MCF 10A (cell line): ENCODE measurements at places on chromosomes 2 and 18.

GRCh38 chr2:96097951-96098823 lies 18.2 kb downstream of the ADRA2B start:
- no peak for DNase-seq

- DNase-seq = peak; percentile 95
These were observed 5.8 kb downstream of the DLX2 start for GRCh38 chr2:172096626-172097547.

DNA sequence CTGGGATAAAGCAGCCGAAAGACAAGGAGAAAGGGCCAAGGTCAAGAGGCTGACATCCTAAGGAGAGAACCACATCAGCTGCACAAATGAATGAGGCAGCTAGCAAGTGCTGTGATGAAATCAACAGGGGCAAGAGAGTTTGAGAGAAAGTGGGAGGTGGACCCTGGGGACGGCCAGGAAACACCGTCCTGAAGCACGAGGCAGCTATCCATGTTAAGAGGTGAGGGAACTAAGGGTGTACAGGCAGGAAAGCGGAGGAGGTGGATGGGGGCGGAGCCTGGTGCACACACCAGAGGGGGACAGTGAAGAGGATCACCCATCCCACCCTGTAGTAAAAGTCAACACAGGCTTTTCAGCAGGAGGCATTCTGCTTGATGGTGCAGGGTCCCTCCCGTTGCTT lies 52.4 kb downstream of the HDLBP start:
- DNase-seq = no peak

DNA sequence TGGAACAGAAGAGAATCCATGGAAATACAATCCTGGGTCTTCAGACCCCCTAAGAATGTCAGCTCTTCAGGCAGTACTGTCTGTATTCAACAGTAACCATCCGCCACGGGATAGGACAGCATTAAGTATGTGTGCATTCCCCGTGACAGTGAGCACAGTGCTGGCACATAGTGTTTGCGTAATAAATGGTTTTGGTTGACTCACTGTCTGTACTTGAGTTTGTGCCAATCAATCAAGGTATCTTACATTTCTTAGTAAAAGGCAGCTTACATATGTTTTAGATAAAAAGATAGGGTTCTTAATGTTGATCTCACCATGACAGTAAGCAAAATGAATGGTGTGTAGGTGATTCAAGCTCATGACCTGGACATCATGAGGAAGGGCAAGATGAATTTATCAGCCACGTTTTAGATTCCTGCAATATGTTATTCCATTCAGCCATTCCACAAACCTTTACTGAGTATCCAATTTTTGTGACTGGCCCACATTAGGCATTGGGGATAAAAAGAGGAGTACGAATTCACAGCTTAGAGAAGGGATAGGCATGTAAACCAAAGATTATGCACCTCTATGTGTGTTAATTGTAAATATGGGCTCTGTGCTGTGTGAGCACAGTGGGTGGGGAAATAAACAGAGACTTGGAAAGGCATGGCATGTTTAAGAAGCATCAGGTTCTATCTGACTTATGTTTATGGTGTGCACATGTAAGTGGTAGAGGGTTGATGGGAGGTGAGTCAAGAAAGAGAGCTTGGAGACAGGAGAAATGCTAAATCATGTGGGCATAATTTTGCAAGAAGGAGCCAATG lies 258.8 kb downstream of the SLC8A1 start:
- peak; percentile 85 for DNase-seq

DNA sequence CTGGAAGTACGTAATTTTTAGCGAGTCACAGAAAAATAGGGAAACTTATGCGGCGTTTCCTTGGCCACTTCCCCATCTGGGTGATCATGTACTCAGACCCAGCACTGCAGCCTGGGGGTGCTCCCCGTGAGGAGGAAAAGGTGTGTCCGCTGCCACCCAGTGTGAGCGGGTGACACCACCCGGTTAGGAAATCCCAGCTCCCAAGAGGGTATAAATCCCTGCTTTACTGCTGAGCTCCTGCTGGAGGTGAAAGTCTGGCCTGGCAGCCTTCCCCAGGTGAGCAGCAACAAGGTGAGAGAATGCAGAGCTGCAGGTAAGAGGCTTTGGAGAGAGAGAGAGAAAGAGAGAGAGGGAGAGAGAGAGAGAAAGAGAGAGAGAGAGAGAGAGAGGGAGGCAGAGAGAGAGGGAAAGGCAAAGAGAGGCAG lies at the start of gene IL1R2:
Gene IL1R2, plus strand, starts transcription at position 240 of the 425 bp plus-strand sequence. CDS start 16,616 bp downstream, outside the sequence.
- peak; percentile 54 for DNase-seq

DNA sequence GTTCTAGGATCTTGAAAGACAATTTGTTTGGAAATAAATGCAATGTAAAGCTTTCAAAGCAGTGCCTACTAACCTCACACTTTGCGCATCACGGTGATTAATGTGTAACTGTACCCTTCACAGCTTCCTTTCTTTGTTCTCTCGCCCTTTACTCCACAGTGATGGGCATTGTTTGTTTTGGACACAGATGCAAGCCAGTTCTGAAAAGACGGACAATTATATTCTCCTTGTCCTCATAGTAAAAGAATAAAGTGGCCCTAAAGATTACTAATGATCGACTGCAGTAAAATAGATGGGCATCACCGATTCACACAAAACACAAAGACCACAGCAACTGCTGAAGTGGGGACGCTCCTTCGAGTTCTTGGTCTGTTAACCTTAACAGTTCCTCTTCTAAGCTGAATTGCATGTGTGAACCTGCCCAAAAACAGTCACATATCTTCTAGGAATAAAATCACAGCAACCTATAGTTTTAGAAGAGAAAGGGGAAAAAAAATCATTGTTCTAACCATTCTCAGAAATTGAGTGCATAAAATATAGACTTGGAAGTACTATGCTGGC lies 7.7 kb downstream of the L3MBTL4 start:
- DNase-seq = no peak

DNA sequence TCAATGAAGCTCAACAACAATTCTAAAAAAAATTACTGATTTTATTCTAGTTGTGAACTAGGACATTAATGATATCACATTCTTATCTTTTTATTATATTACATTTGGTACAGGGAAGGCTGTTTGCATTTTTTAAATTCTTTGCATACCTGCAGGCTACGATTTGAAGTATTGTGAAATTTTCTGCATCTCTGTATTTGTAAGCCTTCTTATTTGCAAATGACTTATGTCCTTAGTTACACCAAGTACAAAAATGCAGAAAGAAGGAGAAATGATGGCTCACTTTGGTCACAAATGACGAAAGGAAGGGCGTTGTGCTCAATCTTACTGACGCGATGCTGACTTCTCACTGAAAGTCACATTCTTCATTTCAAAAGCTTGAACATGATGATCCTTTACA lies 227.5 kb upstream of the SOX11 start:
- DNase-seq = no peak

- peak; percentile 4 for DNase-seq
These were observed 1.2 kb upstream of the CCNT2 start for GRCh38 chr2:134917360-134917865.

GRCh38 chr2:233756429-233757081 lies 3.5 kb upstream of the UGT1A1 start:
- DNase-seq = peak; percentile 5

- DNase-seq = no peak
These were observed 68.6 kb upstream of the DNMT3A start for GRCh38 chr2:25410370-25410769.

DNA sequence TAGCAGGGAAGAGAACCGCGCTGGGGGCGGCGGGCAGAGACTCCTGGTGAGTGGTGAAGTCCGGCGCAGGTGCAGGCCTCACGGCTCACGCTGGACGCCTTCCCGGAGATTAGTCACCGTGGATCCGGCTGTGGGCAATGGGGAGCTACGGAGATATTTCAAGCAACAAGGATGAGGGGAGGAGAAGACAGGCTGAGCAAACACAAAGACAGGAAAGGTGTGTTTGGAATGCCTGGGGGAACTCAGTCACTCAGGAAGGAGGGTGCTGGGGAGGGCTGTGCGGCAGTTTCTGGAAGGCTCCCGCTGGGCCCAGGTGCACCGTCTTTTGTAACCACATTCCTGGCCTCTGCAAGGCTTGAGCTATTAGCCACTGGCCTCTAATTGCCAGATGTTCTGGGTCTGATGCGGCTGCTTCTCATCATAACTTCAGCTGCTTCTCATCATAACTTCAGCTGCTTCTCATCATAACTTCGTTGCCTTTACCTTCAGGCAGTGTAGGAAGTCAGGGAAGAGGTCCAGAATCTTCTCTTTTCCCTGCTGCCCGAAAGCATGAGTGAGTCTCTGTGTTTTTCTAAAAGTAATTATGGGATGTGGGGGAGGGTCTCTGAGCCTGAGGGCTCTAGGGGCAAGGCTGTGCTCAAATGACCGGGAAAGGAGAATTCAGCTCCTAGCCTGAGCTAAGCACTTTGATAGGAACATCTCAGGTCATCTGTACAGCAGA lies 118.9 kb downstream of the PXDN start:
- DNase-seq = peak; percentile 99

DNA sequence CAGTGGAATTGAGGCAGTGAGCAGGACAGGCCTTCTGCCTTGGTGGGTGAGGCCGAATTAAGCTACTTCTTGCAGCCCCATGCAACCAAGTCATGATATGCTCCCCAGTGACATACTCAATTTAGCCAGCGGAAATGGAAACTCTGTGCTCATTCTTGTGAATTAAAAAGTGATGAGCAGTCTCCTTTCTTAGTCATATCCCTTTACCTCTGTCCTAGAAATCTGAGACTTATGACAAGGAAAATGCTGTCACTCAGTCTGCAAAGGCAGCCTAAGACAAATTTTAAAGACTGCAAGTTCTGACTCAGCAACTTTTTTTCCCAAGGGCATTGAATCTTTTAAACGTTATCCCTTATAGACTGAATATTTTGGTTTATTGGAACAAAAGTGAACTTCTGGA lies 218.2 kb downstream of the SH3BP4 start:
- DNase-seq = peak; percentile 58

DNA sequence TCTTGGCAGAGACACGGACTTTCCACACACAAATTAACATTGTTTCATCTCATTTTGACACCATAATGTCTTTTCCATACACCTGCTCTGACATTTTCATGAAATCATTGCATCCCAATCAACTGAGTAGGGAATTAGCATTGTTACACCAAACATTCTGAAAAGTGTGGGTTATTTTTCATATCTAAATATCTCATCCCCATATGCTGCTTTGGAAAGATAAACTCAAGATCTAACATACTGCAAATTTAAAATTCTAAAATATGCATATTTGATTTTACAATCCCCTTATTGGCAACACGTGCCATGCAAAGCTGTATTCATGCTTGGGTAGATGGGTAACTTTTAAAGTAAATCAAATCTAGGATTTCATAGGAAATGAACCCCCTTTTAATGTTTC lies 242.9 kb downstream of the ZNF516 start:
- no peak for DNase-seq

DNA sequence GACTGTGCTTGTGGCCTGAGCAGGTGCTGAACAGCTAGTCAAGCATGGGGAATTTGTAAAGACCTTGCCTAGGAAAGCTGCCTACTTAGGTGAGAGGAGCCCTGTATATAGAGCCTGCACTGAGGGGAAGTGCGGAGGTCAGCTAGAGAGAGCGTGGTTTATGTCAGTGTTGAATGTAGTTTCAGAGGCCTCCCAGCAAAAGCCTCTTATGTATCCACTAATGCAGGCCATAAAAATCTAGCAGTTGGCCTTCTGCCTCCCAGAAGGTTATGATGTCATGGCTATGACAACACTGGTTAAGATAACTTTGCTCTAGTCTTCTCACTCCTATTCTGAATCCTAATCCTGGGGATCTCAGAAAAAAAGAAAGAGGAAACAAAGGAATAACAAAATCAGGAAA lies 88.9 kb downstream of the ASXL3 start:
- DNase-seq = no peak

- peak; percentile 35 for DNase-seq
These were observed 51.1 kb downstream of the CAPN13 start for GRCh38 chr2:30756051-30756719.

DNA sequence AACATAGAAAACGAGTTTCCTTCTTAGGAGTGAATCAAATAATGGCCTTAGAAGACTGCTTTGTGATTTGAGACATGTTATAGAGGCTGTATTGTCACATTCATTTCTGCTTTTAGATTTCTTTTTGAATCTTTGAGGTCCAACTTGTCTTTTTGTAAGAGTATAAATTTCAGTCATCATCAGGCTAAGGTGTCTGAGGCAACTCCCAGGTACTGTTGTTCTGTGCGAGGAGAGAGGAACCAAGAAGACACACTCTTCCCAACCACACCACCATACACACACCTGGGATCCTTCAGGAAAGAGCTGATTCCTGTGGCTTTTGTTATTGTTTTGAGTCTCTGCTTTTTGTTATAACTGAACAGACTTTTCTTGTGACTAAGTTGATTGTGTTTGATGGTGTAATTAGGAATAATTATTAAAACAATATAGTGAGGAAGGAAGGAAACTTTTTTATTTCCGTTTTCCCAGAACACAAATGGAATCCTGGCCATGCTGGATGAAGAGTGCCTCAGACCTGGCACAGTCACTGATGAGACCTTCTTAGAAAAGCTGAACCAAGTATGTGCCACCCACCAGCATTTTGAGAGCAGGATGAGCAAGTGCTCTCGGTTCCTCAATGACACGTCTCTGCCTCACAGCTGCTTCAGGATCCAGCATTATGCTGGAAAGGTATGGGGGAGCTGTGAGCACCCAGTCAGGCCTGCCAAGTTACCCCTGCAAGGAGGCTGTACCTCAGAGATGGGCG lies 140.4 kb downstream of the MYO1B start:
- no peak for DNase-seq

DNA sequence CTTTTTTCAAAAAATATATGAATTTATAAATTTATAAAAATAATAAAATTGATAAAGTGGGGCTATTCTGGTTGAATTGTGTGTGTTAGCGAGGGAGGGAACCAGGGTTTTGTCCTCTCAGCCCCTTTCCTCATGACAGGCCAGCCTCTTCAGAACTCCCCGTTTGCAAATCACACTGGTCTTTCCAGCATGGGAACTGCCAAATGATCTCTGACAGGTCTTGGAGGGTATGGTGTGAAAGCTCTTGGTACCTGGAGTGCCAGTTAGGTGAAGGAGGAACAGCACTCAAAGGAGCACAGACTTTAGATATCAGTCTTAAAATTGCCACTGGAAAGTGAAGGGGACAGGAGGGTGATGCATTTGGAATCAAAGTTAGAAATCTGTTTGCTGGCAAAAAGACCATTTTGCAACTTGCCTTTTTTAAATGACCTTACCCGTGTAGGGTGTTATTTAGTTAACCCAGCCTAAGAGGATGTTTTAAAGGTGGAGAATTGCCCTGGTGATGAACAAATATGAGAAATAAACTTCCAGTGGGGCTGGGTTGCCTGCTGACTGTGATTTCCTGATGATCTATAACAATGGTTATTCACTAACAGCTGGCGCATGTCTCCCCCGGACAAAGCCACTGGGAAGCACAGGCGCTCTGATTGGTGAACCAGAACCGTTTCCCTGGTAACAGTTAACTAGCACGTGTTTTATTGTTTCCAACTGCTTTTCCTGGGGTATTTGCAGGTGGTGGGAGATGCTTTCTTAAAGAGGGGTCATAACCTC lies 85.3 kb upstream of the EFEMP1 start:
- peak; percentile 33 for DNase-seq

DNA sequence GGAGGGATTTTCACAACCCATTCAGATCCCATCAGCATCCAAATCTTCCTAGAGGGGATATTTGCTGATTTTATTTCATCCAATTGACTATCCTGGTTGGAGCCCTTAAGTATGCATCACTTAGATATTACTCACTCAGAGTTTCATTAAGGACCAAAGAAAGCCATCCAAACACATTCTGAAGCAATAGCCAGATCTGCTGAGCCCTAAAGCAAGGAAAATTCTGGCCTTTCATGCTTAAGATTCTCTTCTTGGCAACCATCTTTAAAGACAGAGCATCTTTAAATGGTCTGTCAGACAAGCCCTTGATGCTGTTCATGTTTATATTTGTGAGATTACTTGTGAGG lies 40.9 kb upstream of the C1D start:
- DNase-seq = no peak
